GM13977 (cell line): ENCODE measurements at places on chromosomes 7 and 10.

DNA sequence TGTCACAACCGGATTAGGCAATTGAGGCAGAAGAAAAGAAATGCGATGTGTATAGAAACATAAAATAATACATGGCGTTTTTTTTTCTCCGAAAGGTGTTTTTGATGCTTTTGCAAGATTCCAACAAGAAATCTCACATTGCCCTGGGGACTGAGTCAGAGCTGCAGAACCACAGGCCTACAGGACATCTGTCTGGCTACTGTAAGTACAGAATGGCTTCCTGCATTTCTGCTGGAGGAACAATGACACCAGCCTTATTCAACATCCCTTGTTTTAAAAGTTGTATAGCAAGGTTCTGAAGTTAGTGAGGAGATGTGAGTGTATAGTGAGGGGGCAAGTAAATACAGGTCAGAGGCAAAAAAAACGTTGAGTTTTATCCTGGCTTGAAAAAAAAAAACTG lies 256.4 kb downstream of the ABCA13 start:
- DNase-seq: no peak

- no peak for DNase-seq
These were observed 35.4 kb downstream of the GAD2 start for GRCh38 chr10:26251925-26252324.

DNA sequence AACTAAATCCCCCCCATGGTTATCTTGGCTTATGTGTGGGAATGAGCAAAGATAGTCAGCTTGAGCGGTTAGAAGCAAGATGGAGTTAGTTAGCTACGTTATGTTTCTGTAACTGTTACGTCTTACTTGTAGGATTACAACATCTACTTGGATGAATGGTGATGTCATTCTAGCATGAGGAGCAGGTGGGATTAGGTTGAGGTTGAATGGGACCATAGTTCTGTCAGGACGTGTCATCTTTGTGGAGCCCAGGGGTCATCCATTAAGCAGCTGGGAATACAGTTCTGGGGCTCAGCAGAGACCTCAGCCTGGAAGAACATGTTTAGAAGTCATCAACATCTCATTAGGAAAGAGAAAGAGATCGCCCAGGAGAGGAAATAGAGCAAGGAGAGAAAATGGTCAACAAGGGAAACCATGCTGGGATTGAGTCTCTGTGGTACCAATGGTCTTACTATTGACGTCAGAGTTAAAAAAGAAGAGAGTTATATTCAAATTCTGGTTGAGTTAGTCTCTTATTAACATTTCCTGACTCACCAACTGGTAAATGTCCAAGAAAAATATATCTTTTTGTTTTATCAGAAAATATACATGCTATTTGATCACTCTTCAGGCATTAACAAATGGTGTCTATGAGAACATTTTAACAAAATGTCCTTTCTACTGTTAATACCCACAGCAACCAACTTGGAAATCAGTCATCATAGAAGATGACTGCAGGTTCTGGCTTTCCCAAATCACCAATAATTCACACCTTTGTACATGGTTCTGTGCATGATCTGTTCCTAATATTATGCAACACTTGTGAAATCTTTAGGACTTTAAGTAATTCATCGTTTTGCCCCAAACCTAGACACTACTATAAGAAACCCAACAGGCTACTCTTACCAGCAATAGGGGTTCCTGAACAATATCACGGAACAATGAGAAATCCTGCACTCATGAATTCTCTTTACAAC lies 96.9 kb downstream of the KIAA1217 start:
- no peak for DNase-seq

- no peak for DNase-seq
These were observed 126.6 kb upstream of the RAB11FIP2 start for GRCh38 chr10:118173296-118173695.

- no peak for DNase-seq
These were observed 61.7 kb upstream of the PCBD1 start for GRCh38 chr10:70950037-70950436.

DNA sequence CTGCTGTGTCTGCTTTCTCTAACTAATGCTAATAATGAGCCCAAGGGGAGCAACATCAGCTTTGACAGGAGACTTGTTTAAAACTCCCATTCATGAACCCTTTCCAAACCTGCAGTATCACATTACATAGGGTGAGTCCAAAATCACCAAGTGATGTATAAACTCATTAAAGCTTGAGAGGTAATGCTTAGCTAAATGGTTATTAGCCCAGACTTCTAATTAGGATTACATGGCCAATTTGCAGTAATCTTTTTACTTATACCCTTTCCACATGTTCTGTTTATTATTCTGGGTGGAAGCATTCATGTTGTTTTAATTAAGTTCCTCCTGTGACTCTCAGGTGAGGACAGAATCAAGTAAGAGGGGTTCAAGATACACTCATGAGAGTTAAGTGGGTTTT lies 17.5 kb downstream of the ZNF138 start:
- no peak for DNase-seq

- peak; percentile 76 for DNase-seq
These were observed 569 bp downstream of the CAV1 start for GRCh38 chr7:116525298-116525912.

DNA sequence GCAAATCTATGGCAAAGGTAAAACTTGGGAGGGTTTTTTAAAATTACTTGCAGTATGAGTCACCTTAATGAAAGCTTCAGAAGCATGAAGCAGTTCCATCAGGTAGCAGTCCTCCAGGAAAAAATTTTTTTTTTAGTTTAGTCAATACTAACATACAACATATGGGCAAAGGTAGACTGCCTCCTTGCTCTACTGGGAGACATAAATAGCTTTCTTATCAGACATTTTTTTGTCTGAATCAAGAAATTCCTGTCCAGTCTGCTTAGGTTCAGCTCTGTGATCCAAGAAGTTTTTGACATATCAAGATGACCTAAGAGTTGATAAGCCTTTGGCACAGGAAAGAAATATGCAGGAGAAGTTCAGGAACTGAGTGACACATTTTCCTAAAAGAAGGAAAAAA lies 171.5 kb upstream of the TCF7L2 start:
- DNase-seq: no peak

- DNase-seq: no peak
These were observed 39.4 kb upstream of the GDF10 start for GRCh38 chr10:47260505-47261111.

- DNase-seq: no peak
These were observed 13.7 kb upstream of the HOXA13 start for GRCh38 chr7:27213433-27214238.

GRCh38 chr10:110852255-110852896 lies 19.4 kb upstream of the PDCD4 start:
- no peak for DNase-seq

- no peak for DNase-seq
These were observed 223.0 kb downstream of the ZNF248 start for GRCh38 chr10:37634351-37634880.

GRCh38 chr7:47580811-47581331 lies 1.0 kb downstream of the TNS3 start:
- DNase-seq: no peak

- DNase-seq: no peak
These were observed 126.0 kb upstream of the BTBD16 start for GRCh38 chr10:122145113-122145512.

DNA sequence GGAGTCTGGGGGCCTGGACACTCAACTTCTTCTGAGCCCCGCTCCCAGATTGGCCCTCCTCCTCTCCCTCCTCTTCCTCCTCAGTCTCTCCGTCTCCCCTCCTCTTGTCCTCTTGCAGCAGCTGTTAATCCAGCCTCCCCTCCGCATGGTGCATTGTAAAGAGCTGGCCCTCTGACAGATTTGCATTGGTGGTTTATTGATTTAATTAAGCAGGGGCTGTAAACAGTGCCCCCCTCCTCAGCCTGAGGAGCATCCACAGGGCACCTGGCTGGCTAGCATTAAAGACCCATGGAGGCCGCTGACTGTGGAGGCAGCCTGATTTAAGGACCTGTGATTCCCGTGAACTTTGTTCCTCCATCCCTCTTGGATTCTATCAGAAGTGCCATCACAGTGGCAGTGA lies 28.9 kb upstream of the PCBD1 start:
- DNase-seq: no peak

GRCh38 chr10:1187151-1187854 lies 131.1 kb downstream of the WDR37 start:
- DNase-seq: no peak

- DNase-seq: no peak
These were observed 108.3 kb upstream of the FEZF1 start for GRCh38 chr7:122412883-122413282.

GRCh38 chr7:47846138-47846836 lies 102.0 kb downstream of the PKD1L1 start:
- no peak for DNase-seq
